ENCODE measurements at places on chromosomes 12 and 14.

DNA sequence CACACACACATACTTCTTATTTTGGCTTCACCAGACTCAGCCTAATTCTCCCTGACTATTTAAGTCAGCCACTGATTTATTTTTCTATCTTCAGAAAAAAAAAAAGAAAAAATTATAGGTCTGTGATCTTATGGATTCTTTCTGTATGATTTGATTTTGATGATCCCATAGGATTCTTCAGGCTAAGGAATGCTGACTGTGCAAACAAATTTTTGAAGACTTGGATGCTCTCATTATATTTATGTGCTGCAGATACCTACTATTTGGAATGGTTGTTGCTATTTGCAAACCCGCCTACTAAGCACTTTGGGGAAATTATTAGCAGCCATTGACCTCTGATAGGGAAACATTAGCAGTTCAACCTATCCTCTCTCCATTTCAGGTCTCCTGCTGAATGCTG lies 4.0 kb upstream of the ANO4 start:
- no peak for DNase-seq

- DNase-seq = no peak
These were observed 57.2 kb upstream of the DLK1 start for GRCh38 chr14:100669468-100669867.

DNA sequence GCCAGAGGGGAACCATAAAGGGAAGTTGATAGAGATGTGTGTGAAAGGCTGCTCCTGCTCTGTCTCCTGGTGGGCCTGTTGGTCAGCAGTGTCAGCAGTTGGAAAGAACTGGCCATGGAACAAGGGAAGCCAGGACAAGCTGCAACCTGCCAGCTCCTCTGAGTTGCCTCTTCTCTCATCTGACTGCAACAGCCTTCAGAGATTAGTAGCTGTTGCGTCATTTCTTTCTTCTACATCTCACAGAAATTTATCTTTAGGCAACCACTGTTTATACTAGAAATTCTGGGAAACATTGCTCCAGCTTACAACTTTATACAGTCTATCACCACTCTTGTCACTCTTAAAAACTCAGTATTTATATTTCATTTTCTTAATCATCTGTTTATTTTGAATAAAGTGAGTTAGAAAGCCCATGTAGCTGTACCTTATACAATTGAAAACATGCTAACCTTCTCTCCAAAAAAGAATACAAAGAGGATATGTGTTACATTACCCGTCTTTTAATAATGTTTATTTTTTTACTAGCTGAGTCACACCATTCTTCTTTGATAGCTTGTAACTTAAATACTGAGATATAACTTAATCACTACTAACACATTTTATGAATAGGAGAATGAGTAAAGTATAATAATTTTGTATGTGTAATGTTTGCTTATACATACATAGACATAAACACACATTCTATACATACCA lies 224.2 kb downstream of the LRFN5 start:
- DNase-seq = no peak

GRCh38 chr14:61326847-61327246 lies 5.5 kb downstream of the PRKCH start:
- DNase-seq = no peak

GRCh38 chr12:128783129-128783574 lies 40.6 kb downstream of the SLC15A4 start:
- no peak for DNase-seq

- no peak for DNase-seq
These were observed 152.7 kb upstream of the EEA1 start for GRCh38 chr12:93081810-93082165.

- DNase-seq = no peak
These were observed 228.4 kb upstream of the SOX5 start for GRCh38 chr12:24177889-24178288.

DNA sequence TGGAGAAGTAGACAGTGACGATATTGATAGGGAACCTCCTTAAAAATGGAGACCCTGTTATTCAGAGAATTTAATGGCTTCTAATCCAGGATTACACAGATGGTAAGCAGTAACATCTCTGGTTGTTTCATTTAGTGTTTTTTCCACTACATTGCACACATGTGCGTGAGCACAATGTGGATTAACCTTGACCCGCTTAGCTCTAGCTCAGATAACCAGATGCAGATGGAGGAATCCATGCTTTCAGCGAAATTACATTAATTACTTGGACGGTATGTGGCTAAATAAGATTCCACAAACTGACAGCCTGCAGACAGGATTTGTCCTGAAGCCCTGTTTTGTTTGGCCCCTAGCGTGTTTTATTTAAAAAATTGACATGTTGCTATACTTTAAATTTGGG lies 378.4 kb downstream of the CCDC91 start:
- DNase-seq = no peak

DNA sequence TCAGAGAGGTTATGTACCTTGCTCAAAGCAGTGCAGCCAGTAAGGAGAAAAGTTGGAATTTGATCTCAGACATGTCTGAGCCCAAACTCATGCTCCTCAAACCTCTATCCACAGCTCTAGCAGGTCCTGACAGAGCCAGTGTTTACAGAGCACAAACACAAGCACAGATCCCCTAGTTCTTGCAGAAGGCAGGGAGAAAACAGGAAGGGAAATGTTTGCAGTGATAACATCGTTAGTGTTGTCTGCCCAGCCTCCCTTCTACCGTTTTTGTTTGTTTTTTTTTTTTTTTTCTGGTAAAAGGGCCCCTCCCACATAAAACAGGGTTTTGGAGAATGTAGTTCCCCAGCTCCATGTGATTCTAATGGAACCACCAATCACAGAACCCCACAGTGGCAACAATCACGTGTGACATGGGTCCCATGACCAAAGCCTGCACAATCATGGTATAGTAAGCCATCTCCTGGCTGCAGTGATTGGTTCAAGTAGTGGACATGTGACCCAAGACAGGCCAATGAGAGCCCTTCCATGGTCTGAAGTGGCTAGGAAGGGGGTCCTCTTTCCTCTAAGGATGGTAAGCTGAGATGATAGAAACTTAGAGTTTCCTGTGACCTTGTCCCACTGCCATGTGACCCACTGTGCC lies 513.4 kb downstream of the MED13L start:
- no peak for DNase-seq

DNA sequence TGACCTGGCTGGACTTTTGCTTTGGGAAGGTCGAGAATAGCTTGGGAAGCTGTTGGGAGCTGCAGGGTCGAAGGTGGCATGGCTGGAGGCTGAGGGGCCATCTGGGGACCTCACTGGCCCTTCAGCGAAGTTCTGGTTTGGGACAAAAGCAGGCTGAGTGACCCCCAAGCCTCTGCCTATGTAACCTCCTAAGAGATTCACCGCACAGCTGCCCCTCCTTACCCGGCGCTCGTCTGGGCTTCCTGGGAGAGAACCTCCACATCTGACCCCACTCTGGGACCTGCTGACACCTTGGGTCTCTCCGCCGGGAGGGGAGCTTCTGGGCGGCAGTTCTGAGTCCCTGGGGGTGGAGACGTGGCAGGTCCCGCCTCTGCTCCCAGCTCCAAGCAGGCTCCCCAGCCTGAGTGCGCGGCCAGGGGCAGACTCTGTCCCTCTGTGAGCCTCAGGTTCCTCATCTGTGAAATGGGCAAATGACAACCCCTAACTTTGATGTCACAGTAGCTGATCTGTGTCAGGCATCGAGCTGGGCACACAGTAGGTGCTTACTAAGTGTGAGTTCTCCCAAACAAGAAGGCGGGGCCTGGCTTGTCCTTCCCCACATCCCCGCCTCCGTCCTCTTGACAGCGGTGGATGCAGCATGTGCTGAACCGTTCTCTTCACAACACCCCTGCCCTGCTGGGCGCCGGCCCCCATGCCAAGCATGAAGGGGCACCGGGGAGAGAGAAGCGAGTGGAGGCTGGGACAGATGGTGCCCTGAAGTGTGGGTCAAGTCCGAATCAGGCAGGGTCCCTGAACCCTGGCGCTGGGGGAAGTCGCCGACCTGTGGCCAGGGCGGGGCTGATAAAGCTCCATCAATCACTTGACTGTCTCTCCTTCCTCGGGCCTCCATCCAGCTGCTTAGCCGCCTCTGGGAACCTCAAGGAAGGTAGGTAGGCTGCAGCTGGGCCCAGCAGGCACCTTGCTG lies 3.8 kb downstream of the EXOC3L4 start:
- no peak for DNase-seq

DNA sequence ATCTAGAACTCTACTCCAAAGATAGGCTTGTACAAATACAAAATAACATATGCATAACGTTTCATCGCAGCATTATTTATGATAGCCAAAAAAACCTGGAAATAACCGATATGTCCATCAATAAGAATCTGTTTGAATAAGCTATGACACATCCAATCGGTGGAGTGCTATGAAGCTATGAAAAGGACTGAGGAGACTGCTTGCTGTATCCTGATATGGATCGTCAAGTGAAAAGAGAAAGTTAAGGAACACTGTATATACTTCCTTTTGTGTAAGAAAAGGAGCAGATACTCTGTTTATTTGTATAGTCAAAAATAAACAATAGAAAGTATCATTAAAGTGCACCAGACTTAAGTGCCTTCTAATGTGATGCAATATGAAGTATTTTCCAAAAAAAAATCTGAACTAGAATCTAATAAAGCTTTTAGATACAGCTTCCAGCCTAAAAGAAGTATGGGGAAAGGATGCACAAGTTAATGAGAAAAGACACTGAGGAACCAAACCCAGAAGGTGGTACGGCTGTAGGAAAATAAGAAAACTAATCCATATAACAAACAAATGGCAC lies 645 bp upstream of the KLHDC1 start:
- no peak for DNase-seq

GRCh38 chr14:55404173-55404854 lies 7.3 kb downstream of the ATG14 start:
- no peak for DNase-seq

GRCh38 chr12:49519574-49519936 lies 19.3 kb upstream of the KCNH3 start:
- no peak for DNase-seq

- DNase-seq = no peak
These were observed 373.3 kb downstream of the MDGA2 start for GRCh38 chr14:47302121-47302520.

DNA sequence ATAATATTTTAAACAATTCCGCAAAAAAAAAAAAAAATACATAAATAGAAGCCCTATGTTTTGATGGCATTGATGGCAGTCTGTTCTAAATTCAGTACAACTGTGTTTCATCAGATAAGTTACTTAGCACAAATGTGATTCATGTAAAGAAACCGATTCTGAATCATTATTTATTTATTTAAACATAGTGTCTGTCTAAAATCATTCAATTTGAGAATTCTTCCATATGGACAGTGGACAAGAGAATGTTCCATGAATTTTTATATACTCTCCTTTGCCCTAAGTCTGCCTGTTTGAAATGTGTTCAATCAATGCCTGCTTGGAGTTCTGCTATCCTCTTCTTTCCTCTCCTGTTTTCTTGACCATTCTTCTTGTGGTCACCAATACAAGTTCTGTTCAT lies 126.5 kb downstream of the PDE3A start:
- DNase-seq = no peak

GRCh38 chr12:8911606-8912268 lies 2.6 kb upstream of the PHC1 start:
- no peak for DNase-seq

DNA sequence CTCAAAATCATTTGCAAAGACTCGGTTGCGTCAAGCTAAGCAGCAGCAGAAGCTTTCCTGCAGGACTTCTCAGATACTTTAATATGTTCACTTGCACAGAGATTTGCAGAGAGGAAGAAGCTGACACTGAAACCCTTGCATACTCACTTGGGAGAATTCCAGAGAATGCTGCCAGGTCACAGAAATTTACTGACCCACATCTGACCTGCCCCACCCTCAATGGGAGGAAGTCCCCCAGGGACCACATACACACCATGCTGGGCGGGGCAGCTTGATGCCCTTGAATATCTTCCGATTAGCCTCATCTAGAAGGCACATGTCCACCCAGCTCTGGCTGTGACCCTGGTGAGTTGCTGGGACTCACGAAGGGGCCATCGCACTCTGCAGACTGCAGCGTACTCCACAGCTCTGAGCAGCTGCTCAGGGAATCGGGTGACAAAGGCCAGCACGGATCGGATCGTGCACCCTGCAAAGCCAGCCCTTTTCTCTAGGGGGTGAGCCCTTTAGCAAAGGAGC lies 83.2 kb downstream of the ITPK1 start:
- no peak for DNase-seq

GRCh38 chr12:95244350-95244749 lies 26.7 kb downstream of the VEZT start:
- DNase-seq = no peak

GRCh38 chr14:70882776-70883492 lies 24.3 kb upstream of the PCNX1 start:
- DNase-seq = no peak

- DNase-seq = no peak
These were observed 377.1 kb upstream of the KITLG start for GRCh38 chr12:88957358-88957757.

GRCh38 chr12:14775636-14775980 lies 27.7 kb downstream of the WBP11 start:
- no peak for DNase-seq

DNA sequence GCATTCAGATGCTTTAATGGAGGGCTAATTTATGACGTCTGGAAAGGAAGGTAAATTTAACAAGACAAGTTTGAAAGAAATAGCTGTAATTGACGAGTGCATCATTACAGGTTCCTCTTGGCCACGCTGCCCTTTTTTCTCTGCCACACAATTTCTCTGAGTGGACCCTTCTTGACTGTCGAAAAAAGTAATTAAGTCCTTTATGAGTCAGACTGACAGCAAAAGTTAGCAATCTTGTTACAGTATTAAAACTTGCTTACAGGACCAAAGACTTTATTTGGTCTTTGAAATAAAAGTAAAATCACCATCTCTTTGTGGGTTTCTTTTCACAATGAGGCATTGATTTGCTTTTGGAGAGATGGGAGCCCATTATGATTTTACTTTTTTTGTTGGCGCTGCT lies 42.6 kb downstream of the SAMD4A start:
- DNase-seq = no peak

- no peak for DNase-seq
These were observed 53.4 kb upstream of the PWP1 start for GRCh38 chr12:107632246-107632645.

DNA sequence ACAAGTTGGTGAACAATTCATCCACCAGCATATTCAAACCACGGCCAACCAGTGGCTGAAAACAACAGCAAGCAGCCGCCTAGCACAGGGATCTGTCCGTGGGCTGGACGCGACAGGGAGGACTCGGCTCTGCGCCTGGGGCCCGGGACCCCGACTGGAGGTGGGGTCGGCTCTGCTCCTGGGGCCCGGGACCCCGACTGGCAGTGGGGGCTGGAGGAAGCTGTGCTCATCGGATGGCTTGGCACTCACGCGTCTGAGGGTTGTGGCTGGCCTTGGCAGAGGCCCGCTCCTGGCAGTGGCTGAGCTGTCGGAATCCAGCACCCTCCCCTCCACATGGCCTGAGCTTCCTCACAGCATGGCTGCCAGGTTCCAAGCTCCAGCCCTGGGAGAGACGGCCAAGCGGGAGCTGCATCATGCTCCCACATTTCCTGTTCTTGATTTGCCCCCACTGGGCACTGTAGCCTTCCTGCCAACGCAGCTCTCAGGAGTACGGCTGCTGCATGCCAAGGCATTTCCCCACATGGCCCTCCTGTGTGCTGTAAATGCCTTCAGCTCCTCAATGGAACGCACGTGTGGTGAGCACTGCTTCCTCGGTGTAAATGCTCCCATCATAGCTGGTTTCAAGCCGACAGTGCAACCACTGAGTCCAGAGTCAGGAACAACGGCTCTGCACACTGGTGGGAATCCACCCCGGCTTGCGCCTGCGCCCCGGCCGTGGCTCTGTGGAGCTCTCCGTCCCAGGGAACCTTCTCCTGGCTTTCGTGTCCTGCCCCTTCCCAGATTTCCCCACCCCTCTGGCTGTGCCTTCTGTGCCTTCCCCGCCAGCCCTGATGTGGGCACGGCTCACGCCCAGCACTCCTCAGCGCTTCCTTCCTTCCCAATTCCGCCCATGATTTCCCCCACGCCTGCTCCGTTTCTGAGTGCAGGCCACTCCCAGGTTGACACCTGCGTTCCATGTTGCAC lies 7.3 kb upstream of the GALNT9 start:
- DNase-seq = no peak
